ENCODE measurements at places on chromosomes 4 and X.

GRCh38 chrX:68199062-68199848, 234.0 kb downstream of the OPHN1 start:
- no peak for DNase-seq

DNA sequence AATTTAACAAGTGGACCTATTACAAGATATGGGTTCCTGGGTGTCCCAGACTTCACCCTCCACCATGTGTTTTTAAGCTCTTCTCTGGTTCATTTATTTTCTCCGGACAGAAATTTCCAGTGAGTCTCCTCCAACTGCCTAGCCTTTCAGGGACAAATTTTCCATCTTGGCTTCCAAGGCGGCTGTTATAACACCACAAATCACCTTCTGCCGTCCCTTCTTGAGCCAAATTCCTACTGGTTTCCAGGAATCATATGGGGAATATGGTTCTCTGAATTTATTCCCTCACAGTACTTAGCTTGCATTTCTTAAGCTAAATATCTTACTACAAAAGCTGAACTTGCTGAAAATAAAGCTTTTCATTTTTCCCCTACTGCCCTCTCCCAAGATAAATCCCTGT, 18.8 kb downstream of the NEXMIF start:
- no peak for DNase-seq

DNA sequence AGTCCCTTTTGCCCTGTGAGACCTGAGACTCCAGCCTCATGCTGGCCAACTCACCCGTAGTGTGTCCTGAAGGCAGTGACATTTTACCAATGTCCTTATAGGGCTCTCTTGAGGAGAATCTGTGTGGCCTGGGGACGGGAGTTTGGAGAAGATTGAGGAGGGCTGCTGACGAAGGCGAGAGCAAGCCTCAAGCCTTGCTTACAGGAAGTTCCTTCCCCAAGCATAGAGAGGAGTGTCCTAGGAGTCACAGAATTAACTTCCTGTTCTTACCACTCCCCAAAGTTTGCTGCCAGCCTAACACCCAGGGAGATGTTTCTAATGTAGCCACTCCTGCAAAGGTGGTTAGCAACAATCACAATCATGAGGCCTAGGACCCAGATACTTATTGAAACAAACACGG, at the start of gene NXF3:
Gene NXF3, minus strand, starts transcription at position 202 of the 400 bp plus-strand sequence. Its CDS starts 120 bp downstream, at position 82.
- DNase-seq = no peak

GRCh38 chr4:124333466-124333865, 379.1 kb downstream of the ANKRD50 start:
- no peak for DNase-seq

DNA sequence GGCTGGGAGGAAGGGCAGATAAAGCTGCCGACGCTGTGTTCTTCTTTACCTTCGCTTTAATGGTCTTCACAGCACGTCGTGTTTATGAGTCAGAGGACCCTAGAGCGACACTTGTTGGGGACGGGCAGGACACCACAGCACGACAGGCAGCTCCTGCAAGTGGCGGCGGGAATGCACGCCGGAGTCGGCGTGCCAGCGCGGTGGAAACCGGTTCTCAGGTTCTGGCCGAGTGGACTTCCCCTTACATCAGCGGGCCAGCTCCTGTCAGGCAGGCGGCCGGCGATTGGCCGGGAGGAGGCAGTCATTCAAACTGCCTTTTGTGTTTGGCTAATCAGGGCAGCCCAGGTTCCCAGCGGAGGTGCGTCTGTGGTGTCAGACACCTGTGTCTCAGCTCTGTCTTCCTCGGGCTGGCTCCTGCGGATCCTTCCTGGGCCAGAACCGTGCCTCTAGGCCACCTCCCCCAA, 150.9 kb downstream of the SHROOM3 start:
- no peak for DNase-seq

GRCh38 chr4:79177388-79177787, 148.5 kb downstream of the NAA11 start:
- DNase-seq = no peak

DNA sequence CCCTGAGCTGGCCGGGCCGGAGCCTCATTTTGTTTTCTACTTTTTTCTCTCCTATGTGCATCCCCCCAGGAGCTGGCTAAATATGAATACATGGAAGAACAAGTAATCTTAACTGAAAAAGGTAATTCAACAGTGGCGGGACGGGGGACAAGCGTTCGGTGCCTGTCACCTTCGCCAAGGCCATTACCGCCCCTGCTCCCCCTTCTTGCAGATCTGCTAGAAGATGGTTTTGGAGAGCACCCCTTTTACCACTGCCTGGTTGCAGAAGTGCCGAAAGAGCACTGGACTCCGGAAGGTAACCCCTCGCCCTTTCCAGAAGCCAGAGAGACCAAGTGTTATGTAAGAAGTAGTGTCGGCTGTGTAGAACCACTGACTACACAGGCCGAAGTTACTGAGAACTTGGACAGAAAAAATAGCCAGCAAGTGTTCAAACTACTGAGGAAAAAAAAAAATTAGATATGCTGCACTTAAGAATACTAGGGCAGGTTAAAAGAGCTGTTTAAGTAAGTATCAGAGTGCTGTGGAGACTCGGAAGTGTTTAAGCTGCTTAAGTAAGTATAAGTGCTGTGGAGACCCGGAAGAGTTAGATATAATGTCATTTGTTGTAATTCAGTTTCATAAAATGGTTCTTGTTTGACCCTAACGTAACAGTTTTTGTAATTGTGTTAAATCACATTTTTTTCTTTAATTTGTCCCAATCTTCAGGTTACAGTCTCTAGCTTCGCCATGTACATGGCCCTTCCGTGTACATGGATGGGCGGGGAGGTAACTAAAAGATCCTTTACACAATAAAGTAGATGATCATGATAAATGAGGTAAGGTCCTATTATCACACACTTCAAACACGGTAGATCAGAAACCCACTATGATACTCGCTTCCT, 856 bp downstream of the SAT1 start:
- DNase-seq = no peak

GRCh38 chrX:39969099-39969818, 128.5 kb downstream of the BCOR start:
- DNase-seq = no peak

DNA sequence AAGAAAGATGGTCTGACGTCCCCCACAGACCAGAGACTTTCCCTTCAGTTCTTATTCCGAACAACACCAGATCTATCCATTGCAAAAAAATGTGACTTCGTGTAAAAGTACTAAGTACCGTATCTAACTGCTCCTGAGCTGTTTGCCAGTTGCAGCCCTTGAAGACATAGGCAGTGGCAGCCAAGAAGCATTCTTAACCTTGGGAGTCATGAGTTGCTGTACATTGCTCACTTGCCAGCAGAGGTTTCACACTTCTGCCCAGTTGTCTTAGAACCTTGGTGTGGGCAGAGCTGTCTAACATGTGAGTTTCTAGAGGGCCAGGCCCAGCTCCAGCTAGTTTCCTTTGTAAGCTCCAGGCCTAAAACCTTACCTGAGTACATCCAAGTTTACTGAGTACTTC, 10.5 kb upstream of the CHRDL1 start:
- DNase-seq = no peak

- no peak for DNase-seq
Measured at GRCh38 chr4:55636656-55636999, 530 bp upstream of the NMU start.

DNA sequence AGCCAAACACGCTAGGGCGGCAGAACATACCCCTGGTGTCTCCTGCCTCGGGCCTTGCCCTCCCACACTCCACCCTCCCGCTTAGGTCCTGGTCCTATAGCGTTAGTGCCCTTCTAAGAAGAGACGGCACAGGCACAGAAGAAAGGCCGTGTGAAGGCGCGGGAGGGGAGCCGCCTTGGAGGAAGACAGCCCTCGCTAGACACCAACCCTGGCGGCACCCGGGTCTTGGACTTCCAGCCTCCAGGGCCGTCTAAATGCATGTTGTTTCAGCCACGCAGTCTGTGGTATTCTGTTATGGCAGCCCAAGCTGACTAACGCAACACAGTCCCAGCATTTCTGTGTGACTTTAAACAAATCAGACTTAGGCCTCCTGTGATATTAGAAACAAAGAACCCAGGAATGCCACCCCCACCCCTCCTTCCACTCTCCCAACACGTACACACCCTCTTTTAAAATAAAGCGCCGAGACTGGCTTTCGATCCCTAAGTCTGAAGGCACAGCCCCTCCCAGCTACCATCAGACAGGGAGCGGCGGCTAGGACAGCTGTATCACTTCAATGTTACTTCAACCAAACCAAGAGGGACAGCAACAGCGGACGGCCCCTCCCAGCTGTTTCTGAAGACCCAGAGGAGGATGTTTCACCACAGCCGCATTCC, 128.0 kb downstream of the AFAP1 start:
- no peak for DNase-seq

DNA sequence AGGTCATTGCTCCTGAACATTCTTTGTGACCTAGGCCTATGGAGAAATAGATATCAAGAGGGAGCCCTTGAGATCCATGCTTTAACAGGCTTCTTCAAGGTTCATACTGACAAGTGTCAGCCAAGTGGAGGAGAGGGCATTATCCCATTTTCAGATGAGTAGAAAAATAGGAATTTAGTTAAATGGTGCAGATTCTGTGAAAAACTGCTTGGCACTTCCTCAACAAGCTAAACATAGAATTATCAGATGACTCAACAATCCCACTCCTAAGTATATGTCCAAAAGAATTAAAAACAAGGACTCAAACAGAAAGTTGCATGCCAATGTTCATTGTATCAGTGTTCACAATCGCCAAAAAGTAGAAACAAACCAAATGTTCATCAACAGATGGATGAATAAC, 43.8 kb upstream of the KCNIP4 start:
- no peak for DNase-seq

DNA sequence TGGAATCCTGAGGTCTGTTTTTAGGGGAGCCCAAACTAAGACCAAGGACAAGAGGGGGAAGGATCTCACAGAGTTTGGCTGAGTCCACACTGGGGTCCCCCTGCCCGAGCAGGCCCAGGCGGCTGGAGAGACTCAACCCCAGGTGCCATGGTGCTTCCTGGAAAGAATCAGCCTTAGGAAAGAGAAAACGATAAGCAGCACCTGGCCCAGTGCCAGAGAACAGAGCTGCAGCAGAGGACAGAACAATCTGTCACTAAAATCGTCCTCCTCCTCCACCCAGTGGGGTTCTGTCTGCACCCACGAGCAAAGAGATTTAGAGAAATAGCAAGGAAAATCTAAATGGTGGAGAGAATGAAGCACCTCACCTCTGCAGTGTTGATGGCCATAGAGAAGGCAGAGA, 470.5 kb downstream of the BCOR start:
- DNase-seq = no peak

GRCh38 chrX:37787423-37787869, 7.6 kb downstream of the CYBB start:
- no peak for DNase-seq

DNA sequence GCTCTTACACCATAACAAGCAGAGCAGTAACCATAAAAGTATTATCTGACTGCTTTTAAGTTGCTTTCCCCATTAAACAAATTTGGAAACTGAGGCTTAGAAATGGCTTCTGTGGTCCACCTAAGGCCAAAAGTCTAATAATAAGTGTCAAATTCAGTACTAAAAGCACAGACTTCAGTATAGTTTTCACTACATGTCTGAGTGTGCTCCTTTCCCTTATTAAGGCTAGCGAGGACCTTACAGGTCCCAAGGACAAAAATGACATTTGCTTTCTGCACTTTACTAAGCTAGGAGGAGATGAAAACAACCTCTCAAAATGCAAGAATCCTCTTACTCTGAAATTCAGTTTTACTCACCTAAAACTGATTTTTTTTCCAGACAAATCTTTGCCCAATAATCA, 127.2 kb downstream of the ENOX2 start:
- no peak for DNase-seq

All from stimulated activated CD8-positive, alpha-beta memory T cell treated with anti-CD3 and anti-CD28 coated beads, Interleukin-4, amount 100 ng/mL, for 1 hour (primary cell).